ENCODE measurements at places on chromosomes 2 and 18. TPM values are rescaled to one million over a fixed set of nuclear protein-coding genes. Genes with fewer than 3 reads are reported as not detected.

Gene GCA
- 18.6 TPM for total RNA-seq

Gene CDKL4
- total RNA-seq, result 0.59 TPM

Gene TUBA4B
- not detected for total RNA-seq

Gene EDAR
- not detected for total RNA-seq

- DNase-seq, result no peak
Measured at GRCh38 chr18:57581301-57581934, 5.1 kb downstream of the FECH start.

- no peak for DNase-seq
Measured at GRCh38 chr2:98738304-98738703, 7.4 kb upstream of the MGAT4A start.

DNA sequence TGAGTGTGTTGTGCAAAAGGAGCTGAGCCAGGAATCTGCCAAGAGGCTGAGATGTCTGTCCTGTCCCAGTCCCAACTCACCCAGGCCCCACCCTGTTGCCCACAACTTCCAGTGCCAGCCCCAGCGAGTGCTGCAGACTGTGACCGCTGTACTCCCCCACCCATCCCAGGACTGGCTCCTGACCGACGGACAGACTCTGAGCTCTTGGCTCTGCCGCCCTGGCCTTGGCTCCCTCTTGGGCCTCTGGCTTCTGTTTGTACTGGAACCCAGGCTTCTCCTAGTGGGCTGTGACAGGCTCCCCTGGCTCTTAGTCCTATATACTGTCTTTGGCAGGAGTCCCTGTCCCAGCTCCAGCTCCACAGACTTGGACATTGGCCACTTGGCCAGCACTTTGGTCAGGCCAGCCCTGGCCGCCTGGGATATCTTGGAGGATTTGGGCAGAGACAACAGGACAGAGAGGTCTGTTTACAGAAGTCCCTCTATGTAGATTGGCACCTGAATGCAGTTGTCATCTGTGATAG lies 41.1 kb downstream of the ACOXL start:
- no peak for DNase-seq

- DNase-seq, result peak; percentile 90
Measured at GRCh38 chr2:33342171-33342570, 134.3 kb upstream of the RASGRP3 start.

GRCh38 chr18:63508596-63508995 lies 31.8 kb downstream of the SERPINB5 start:
- no peak for DNase-seq

GRCh38 chr2:230899287-230899686 lies 25.8 kb downstream of the GPR55 start:
- DNase-seq, result no peak

DNA sequence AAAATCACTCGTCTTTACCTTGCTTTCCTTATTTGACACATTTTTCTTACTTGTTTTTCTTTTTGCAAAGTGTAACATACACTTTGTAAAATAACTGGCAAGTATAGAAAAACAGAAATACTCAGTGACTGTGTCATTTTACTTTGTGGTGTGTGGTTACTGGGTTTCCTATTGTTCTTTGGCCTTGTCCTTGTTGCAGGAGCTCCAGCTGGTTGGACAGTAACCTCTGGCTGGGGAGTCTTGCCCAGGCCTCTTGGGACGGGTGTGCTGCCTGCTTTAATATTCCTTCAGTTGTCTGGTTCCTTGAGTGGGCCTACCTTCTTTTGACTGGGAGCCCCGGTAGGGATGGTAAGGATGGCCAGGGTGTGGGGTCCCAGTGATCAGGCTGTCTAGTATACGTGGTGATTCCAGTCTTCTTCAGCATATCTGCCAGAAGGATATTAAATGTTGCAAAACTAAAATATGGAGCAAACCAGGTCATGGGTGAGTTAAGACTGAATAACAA lies 53.8 kb downstream of the RNF144A start:
- DNase-seq, result no peak

DNA sequence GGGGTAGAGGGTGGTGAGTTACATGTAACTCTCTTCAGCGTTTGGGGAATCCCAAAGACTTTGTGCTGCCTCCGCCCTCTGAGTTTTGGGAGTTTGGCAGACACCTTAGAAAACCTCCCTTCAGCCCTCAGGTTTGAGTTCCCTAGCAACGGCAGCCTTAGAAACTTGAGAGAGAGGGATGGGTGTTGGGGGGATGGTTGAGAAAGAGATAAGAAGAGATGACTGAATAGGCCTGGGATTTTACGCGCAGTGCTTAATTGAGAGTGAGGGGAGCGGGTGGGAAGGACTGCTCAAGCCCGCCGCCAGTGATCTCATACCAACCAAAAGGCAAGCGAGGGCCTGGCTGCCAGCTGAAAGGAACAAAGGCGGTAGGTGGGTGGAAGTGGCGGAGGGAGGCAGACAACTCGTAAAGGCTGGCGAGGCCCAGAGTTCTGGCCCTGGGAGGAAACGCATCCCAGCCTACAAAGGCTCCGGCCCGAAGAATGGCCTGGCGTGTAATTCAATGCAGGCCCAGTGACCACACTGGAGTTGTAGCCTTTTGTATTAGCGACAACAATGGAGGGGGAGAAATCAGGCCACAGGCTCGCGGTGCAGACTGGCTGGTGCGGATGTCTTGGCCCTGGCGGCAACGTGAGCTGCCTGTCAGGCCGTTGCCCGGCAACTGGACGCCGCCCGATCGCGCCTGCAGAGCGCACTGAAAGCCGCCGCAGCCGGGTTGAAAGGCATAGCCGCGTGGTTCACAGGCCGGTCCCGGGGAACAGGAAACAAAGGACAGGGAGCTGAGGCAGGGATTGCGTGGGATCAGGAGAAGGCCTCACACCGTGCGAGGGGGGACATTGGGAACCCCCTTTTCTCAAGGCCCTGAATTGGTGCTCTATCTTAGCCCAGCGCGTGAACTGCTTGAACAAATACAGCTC lies 39.9 kb upstream of the DARS1 start:
- DNase-seq, result peak; percentile 4

DNA sequence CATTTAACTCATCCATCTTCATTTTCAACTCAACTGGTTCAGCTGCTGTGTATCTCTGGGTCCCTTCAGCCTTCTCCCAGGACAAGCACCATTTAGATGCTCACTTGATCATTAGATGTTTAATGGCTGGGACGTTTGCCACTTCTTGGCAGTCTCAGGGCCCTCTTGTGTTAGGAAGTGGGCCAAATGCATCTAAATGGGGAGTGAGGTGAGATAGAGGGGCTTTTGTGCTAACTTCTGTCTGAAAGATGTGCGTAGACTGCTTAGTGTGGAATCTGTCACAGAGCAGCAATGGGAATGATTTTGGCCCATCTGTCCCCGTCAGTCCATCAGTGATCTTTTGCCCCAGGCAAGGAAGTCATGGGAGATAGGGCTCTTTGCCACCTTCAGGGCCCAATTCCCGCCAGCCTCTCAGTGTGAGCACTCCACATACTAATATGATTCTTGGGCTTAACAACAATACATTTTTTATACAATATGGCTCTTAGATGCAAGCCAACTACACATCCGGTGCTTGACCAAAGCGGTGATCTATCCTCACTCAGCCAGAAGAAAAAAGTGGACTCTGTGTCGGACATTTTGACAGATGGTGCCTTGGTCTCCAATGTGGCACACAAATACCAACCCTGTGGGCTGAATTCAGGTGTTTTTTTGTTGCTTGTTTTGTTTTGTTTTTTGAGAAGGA lies 95.7 kb upstream of the EPC2 start:
- DNase-seq, result no peak

DNA sequence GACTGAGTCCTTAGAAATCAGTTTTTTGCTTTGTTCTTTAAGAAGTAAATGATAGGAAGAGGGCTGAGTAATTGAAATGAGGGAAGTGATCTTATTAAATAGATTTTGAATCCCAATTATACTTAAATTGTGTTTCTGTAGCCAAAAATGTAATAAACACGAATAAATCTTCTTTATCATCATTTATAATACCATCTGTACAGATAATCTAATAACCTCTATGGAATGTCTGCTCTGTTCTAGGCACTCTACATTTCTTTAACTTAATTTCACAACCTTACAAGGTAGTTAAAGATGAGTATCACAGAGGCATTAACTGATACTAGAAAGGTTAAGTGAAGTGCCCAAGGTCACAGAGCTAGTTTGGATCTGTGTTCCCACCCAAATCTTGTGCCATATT lies 14.3 kb upstream of the SCN2A start:
- no peak for DNase-seq
